GOT3 (cell line): ENCODE measurements at places on chromosomes 4 and X.
A peak's percentile ranks its signal among the peaks of the same experiment; 100 is the strongest.

DNA sequence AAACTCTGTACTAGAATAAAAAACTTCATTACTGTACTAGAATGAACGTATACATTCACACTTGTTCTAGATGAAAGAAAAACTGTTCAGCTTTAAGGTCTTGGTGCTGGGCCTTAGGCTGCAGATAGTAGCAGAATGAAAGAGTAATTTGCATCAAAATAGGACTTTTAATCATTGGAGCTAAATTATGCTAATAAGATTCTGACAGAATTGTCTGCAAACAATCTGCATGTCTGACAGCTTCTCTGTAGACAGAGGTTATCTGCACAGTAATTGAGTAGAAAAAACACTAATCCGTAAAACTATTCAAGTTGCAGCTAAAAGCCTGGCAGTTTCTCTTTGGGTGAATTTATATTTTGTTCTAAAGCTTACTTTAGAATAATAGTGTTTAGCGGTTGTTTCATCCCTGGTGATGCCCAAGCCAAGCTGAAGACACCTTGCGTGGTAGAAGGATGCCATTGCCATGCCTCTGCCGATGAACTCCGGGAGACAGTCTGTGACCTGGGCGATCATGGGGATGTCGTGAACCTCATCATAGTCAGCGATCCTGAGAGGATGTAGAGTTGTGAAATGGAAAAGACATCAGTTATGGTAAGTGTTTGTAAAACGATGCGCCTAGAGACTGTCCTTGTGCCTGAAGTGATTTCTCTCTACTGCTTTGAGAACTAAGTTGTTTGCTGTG lies 25.3 kb downstream of the LRP2BP start:
- DNase-seq = no peak

DNA sequence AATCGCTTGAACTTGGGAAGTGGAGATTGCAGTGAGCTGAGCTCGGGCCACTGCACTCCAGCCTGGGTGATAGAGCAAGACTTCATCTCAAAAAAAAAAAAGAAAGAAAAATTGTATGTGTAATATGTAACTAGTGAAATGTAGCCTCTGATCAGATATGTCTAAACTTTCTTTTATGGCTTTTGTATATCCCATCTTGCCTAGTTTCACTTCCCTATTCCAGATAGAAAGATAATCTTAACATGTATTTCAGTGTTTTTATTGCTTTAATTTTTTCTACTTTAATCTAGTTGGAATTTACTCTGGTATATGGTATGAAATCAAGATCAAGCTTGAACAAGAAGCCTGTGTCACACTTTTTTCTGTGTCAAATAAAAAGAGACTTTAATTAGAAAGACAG lies 1.9 kb upstream of the ZNF41 start:
- no peak for DNase-seq

DNA sequence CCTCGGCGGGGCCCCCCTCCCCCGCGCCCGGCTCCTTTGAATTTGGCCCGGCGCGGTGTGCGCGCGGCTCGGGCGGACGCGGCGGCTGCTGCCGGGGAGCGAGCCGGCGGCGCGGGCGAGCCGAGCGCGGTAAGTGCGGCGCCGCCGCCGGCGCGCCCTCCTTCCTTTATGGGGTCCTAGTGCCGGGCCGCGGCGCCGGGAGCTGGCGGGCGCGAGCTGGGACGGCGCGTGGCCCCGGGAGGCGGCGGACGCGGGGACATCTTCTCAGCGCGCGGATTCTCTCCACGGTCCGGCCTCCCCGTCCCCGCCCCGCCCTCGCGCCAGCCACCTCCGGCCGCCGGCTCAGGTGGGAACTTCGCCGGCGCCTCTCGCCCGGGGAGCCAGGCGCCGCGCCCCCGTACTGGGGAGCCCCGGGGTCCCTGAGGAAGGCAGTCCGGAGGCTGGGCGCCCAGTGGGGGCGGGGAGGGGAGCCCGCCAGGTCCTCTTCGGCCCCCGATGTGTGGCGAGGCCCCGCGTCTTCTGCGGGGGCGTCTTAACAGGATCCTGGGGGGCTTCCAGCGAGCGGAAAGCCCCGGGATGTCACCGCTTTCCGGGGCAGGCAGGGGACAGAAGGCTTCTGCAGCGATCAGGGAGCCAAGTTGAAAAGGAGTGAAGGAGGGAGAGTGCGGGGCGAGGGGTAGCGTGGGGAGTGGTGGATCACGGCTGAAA lies 98.4 kb upstream of the TENM3 start:
- no peak for DNase-seq

DNA sequence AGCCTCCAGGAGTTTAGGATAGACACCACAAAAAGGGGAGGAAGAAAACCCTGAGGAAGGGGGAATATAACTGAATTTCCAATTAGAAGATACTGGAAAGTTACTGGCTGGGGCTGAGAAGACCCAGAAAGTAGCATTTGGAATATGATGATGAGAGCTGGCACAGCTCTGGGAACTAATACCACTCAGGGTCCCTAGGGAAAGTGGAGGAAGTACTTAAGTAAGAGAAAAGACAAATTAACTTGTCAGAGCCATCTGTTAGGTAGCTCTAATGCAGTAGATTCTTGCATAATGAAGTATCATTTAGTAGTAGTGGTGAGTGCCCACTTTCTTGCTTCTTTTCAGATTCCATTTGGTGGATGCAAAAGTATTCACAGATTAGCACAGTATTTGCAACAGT lies 90.8 kb upstream of the TSPAN5 start:
- DNase-seq = no peak

GRCh38 chr4:187550256-187550950 lies 445.2 kb upstream of the ZFP42 start:
- DNase-seq = no peak

DNA sequence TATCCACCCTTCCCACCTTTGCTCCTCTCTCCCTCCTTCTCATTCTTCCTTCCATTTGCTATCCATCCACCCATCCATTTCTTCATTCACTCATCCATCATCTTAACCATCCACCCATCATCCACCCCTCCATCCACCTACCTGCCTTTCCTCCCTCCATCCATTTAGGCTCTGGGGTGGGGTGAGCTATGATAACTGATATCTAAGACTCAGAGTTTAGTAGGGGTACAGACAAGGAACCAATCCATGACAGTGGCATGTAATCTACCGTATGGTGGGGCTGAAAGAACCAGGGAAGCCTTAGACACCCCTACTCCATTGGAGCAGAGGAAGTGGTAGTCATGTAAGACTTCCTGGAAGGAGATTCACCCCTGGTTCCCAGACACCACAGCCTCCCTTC lies 23.2 kb downstream of the PSAPL1 start:
- DNase-seq = no peak

GRCh38 chr4:130172156-130172555 lies 1076.2 kb downstream of the C4orf33 start:
- no peak for DNase-seq

- DNase-seq = no peak
These were observed 70.7 kb upstream of the PPP3CA start for GRCh38 chr4:101418055-101418454.

- no peak for DNase-seq
These were observed 22.5 kb downstream of the LETM1 start for GRCh38 chr4:1833307-1834046.

- no peak for DNase-seq
These were observed 91.2 kb upstream of the C1QTNF7 start for GRCh38 chr4:15336410-15337167.

- no peak for DNase-seq
These were observed 32.7 kb downstream of the F9 start for GRCh38 chrX:139563251-139563650.

DNA sequence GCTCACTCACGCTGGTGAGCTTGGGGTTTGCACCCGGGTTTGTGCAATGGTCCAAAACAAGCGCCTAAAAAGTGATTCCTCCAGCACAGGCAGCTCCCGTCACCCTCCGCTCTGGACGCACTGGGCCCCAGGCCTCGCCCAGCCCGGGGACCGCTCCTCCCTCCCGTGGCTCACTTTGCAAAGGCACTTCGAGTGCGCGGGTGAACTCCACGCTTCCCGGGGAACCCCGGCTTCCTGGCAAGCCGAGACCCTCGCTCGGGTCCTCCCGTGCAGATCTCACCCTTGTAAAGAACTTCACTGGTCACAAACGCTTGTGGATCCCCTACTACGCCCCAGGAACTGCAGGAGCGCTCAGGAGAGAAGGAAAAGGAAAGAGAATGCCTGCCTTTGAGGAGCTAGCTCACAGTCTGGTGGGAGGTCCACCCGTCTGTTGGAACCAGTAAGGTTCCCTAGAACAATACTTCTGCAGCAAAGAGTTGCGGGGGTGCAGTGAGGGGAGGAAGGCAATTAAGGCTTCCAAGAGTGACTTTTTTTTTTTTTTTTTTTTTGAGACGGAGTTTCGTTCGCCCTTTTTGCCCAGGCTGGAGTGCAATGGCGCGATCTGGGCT lies at the start of gene CTPS2:
Gene CTPS2, minus strand, starts transcription at position 122 of the 608 bp plus-strand sequence. CDS start 9,767 bp downstream, outside the sequence.
- DNase-seq = peak; percentile 83

- DNase-seq = no peak
These were observed 311.3 kb upstream of the EMCN start for GRCh38 chr4:100828986-100829685.

GRCh38 chrX:102580891-102581290 lies 18.4 kb upstream of the ARMCX5 start:
- no peak for DNase-seq

GRCh38 chr4:2617955-2618354 lies 81.5 kb downstream of the FAM193A start:
- DNase-seq = no peak

GRCh38 chr4:5472160-5472591 lies 236.2 kb downstream of the EVC2 start:
- DNase-seq = no peak

- no peak for DNase-seq
These were observed 255.6 kb downstream of the LHFPL1 start for GRCh38 chrX:112424166-112424565.

DNA sequence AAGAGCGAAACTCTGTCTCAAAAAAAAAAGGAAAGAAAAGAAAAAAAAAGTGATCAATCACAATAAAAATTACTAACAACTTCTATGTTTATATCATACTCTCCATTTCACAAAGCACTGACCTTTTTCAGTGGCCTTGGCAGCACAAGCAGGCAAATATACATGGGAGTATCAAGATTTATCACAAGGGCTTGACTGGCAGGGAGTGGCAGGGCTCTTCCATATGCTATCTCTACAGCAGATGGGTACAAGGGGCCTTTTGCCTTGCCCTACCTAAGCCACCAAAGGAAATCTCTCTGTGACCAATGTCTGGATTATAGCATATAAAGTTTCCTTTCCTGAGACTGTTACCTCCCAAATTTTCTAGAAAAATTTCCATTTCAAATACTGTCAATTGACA lies 24.4 kb downstream of the TSPAN5 start:
- DNase-seq = no peak

GRCh38 chrX:1486749-1487361 lies 34.1 kb upstream of the ASMTL start:
- no peak for DNase-seq

- no peak for DNase-seq
These were observed 16.5 kb upstream of the RHOH start for GRCh38 chr4:40180356-40180755.

GRCh38 chrX:38643903-38644302 lies 82.6 kb downstream of the TSPAN7 start:
- DNase-seq = no peak

DNA sequence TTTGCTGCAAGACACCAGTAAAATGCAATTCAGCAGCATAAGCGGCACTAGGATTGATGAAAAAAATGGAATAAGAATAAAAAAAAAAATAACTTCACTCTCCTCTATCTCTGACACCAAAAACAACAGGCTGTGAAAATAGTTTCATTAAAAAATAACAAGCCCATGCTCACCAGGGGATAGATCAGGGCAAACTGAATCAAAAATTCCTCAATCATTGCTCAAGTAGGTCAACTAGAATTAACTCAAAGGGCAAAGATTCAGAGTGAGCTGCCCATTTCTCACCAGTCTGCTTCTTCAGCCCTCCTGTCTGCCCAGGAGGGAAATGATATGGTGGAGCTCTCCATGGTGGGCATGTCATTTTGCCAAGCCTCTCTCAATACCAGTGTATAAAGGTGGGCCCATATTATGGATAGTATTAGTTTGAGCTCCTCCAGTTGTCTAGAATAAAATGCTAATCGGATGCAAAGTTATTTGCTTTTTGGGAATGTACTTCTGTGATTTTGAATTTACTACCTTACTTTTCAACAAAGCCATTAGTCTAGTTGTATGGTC lies 153.9 kb downstream of the UNC5C start:
- no peak for DNase-seq

- no peak for DNase-seq
These were observed 45.7 kb upstream of the GATB start for GRCh38 chr4:151806511-151806927.

DNA sequence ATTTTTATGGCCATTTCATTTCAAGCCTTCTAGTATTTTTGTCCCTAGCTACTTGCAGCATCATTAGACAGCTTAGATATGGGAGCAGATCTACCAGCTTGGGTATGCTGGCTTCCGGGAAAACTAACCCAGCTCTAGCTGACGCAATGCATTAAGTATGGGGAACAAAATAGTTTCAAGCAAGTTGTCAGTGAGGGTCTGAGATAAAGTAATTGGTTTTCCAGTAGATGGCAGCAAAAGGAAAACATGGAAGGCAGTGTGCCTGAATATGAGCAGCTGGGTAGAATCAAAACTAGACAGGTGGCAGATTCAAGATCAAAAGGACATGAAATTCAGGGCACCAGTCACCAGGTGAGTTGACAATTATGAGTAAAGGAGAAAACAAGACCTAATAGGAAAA lies 340.9 kb upstream of the CTSO start:
- no peak for DNase-seq

- DNase-seq = no peak
These were observed 240.1 kb upstream of the ANKRD50 start for GRCh38 chr4:124952601-124953000.

DNA sequence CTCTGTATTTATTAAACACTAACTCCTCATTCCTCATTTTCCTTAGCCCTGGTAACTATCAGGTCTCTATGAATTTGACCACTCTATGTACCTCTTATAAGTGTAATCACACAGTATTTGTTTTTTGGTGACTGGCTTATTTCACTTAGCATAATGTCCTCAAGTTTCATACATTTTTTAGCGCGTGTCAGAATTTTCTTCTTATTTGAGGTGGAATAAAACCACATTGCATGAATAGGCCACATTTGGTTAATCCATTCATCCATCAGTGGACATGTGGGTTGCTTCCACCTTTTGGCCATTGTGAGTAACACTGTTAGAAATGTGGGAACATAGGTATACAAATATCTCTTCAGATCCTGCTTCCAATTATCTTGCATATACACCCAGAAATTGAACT lies 341.2 kb upstream of the BOD1L1 start:
- DNase-seq = no peak

DNA sequence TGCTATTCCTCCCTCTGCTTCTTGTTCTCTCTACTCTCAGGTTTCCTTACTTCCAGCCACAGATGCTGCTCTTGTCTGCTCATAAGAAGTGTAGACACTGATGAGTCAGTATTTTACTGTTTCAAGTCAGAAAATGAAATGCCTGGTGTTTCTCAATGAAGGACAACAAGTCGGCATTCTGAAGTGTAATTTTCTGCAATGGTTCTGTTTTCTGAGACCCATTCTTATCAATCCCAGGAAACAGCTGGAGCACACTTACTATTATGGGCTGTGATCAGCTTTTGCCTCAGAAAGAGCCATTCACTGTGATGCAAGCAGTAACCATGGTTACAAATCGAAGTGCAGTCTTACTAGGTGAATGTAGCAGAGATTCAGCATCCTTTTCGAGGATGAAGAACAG lies 42.0 kb downstream of the SLC4A4 start:
- no peak for DNase-seq
